Stimulated activated CD8-positive, alpha-beta memory T cell treated with anti-CD3 and anti-CD28 coated beads, Interleukin-7, amount 100 ng/mL, for 24 hours (primary cell): ENCODE measurements at places on chromosomes 5 and 9.

- no peak for DNase-seq
Measured at GRCh38 chr9:130298662-130299279, 33.2 kb downstream of the HMCN2 start.

GRCh38 chr9:91639054-91639453 lies 215.4 kb upstream of the NFIL3 start:
- DNase-seq: no peak

DNA sequence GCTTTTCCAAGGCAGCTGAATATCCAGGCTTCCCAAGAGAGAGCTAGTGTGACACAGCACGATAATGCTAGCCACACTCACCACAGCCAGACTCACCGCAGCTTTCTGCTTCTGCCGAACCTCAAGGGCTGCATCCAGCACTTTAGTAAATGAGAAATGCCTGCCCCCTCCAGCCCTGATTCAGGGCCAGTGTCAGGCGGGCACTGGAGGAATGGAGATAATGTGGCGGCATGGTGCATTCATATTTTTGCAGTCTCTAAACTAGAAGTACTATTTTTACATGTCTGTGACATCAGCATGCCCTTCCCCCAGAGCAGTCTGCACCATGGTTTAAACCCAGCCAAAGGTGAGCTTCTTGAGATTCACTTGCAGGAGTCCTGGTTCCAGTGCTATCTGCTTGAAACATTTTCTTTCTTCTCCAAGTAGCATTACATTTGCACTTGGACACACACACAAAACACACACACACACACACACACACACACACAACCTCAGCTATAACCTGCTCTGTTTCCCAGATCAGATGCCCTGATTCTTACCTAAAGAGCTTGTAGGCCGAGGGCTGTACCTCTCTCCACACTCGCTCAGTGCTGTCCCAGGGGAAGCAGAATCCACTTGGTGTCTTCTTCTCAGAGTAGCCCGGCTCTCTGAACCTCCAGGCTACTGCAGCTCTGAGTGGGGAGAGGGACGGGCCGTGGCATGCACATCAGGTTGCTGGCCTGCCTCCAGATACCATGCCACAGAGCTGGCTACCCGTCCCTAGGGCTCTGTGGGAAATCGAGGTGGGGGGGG lies at the start of gene FGF1:
Gene FGF1, minus strand, starts transcription at position 673 of the 792 bp plus-strand sequence. CDS start 71,963 bp downstream, outside the sequence.
- no peak for DNase-seq

- DNase-seq: no peak
Measured at GRCh38 chr5:124537107-124537506, 209.3 kb downstream of the ZNF608 start.

DNA sequence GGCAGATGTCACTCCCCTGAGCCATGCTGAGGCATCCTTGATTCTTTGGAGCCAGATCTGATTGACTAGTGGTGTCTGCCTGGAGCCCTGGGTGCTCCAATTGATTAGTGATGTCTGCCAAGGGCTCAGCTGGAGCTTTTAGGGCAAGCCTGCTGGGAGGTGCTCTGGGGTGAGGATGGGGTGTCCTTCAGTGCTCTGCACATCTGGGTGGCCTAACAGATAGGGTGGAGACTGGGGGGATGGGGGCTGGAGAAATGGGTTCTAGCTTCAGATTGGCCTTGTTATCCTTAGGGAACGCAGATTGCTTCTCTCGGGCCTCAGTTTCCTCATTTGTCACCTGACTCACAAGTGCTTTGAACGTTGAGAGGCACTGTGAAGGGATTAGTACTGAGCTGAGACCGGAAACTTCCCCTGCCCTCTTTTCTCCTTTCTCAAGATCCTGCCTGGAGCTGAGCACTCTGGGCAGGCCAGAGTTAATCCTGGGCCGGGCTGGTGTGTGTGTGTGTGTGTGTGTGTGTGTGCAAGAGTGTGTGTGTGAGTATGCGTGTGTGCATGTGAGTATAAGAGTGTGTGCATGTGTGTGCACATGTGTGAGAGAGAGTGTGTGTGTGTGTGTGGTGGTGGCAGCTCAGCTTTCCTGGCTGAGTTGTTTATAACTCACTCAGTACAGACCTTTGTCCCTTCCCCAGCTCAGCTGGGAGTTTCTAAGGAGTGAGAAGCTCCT lies 5.6 kb upstream of the IER5L start:
- DNase-seq: no peak

GRCh38 chr9:133971121-133971951 lies 20.8 kb downstream of the VAV2 start:
- no peak for DNase-seq

GRCh38 chr5:129899454-129899853 lies 4.8 kb upstream of the CHSY3 start:
- no peak for DNase-seq

DNA sequence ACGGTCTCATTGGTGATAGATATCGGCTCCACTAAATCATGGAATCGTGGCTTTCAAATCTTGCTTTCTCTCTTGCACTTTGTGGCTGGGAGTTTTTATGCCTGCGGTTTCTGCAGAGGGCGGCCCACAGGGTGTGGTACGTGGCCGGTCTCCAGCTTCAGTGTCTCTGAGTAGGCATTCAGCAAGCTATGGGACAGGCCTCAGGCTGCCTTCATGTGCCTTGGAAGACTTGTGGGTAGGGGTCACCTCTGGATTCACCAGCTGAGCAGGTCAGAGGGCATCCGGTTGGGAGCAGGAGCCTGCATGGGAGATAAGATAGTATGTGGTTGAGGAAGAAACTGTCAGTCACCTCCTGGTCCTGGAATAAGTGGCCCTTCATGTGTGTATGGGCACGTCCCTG lies 47.7 kb downstream of the AMBP start:
- DNase-seq: no peak

- DNase-seq: no peak
Measured at GRCh38 chr9:2919347-2919746, 75.5 kb upstream of the PUM3 start.

DNA sequence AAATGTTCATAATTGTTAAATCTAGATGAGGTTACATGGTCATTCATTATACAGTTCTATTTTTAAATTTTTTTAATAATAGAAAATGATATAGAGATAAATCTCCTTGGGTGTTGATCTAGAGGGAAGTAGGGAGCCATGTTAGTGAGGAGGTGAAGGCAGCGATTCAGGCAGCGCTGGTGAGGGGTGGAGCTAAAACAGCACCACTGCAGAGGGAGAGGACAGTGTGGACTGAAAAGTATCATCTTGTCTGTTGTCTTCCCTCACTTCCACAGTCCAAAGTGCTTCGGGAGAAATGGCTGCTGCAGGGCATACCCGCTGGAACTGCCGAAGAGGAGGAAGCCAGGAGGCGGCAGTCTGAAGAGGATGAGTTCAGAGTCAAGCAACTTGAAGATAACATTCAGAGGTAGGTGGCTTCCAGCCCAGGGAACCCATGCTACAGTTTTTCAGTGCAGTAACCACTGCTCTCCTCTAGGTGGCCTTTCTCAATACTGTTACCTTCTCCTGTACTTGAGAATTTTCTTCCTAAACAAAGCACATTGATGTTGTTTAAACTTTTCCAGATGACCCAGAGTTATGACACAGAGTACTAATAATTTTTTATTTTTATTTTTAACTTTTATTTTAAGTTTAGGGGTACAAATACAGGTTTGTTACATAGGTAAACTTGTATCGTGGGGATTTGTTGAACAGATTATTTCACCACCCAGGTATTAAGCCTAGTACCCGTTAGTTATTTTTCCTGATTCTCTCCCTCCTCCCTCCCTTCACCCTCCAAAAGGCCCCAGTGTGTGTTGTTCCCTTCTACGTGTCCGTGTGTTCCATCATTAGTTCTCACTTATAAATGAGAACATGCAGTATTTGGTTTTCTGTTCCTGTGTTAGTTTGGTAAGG lies 100.5 kb downstream of the PALM2AKAP2 start:
- no peak for DNase-seq

DNA sequence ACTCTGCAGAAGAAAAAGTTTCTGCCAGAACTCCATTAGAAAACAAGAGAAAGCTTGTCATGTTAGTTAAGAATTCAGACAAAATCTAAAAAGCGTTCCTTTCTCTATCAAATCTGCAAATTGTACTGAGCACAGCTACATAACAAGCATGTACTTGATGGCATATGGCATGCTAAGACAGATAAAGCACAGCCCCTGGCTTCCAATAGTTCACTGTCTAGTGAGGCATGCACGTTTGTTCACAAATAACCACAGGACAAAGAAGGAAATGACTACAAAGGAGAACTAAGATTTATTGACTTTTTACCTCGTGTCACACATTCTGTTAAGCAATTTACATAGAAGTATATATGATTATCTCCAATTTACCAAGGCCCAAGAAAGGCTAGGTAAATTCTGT lies 518.2 kb upstream of the TLE4 start:
- no peak for DNase-seq

GRCh38 chr9:36336131-36336907 lies 63.8 kb downstream of the RNF38 start:
- no peak for DNase-seq

- no peak for DNase-seq
Measured at GRCh38 chr9:1386420-1386819, 336.3 kb downstream of the DMRT2 start.

GRCh38 chr5:109030360-109031143 lies 282.9 kb downstream of the FER start:
- no peak for DNase-seq

DNA sequence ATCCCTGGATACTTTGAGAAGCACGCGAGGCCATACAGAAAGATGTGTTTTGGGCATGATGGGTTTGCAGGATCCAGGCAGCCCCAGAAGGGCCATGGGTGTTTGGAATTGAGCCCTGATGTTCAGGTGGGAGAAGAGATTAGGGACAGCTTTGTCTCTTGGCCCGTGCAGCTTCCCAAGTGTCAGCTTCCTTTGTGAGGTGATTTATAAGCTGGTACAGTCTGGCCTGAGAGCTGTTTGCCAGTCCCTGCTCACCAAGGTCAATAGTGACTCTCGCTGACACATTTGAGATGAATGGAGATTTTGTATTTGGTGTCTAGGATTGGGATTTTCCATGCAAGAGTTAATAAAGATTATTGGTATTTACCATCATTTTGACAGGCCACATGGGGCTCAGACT lies 165.9 kb downstream of the ICE1 start:
- DNase-seq: no peak

- no peak for DNase-seq
Measured at GRCh38 chr9:100030548-100030947, 68.3 kb downstream of the ERP44 start.

DNA sequence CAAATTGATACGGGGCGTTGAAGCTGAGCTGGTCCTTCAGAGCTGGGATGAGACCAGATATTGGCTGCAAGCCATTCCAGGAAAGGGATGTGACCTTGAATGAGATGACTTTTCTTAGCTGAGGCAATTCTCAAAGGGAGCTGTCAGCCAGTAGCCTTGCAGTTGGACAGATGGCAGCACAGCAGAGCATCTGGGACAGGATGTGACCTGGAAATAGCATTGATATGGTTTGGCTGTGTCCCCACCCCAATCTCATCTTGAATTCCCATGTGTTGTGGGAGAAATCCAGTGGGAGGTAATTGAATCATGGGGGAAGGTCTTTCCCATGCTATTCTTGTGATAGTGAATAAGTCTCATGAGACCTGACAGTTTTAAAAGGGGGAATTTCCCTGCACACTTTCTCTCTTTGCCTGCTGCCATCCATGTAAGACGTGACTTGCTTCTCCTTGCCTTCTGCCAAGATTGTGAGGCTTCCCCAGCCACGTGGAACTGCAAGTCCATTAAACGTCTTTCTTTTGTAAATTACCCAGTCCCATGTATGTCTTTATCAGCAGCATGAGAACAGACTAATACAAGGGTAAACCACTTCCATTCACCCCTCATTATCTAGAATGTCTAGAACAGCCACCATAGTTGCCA lies 19.8 kb upstream of the MTX3 start:
- DNase-seq: no peak

DNA sequence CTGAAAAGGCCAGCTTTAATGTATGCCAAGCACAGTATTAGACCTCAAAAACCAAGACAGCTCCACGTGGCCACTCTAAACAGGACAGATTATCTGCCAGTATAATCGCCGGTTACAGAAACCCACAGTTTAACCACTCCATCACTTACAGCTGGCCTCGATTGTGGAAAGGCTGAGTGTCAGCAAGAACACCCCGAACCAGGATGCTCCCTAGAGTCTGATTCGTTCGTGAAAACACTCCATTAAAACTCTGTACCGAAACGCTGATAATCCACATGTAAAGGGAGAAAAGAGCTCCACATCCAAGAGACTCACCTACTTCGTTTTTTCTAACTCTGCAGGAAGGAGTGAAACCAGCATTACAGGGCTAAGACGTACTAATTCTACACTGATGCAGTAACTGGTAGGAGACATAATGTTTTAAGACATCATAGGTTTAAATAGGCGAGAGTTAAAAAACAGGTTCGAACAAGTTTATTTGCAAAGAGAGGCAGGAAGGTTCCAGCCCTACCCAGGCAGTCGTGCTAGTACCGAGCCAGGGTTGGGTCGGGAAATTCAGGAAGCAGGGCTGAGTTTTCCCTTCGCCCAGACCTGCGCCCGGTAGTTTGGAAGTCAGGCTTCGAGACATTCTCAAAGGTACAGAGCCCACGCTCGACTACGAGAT lies 949 bp downstream of the SERINC5 start:
- no peak for DNase-seq

DNA sequence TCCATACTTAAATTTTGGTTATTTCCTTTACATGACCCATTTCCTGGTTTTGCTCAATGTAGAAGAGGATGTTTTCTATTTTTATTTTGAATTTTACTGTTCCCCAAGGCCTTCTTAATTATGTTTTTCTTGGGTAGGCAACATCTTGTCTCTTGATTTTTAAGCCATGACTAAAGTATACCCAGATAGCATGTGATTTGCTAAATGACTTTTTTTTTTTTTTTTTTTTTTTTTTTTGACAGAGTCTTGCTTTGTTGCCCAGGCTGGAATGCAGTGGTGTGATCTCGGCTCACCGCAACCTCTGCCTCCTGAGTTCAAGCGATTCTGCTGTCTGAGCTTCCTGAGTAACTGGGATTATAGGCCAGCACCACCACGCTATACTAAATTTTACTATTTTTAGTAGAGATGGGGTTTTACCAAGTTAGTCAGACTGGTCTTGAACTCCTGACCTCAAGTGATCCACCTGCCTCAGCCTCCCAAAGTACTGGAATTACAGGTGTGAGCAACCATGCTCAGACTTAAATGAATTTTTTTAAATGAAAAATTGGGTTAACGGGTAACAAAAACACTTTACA lies 198.6 kb upstream of the DAB2 start:
- DNase-seq: no peak

- no peak for DNase-seq
Measured at GRCh38 chr5:32280656-32281081, 32.1 kb downstream of the MTMR12 start.

DNA sequence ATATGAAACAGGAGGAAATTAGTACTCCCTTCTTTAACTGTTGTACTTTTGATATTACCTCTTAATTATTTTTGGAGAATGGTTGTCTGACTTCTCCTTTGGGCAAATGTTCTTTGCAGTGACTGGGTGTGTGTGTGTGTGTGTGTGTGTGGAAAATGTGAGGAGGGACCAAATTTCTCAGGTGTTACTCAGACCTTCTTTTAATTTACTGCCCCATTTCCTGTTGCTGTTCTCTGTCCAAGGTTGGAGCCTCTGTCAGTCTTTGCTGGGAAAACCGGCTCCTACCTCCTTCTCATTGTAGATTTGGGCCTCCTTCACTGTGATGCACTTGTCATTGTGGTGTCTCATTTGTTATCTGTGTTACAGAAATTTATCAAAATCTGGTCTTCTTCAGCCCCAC lies 68.4 kb downstream of the PBX3 start:
- no peak for DNase-seq
